ENCODE measurements at places on chromosomes 16 and 17.

GRCh38 chr16:4826526-4826925 is 20.6 kb downstream of the GLYR1 start:
- no peak for DNase-seq

DNA sequence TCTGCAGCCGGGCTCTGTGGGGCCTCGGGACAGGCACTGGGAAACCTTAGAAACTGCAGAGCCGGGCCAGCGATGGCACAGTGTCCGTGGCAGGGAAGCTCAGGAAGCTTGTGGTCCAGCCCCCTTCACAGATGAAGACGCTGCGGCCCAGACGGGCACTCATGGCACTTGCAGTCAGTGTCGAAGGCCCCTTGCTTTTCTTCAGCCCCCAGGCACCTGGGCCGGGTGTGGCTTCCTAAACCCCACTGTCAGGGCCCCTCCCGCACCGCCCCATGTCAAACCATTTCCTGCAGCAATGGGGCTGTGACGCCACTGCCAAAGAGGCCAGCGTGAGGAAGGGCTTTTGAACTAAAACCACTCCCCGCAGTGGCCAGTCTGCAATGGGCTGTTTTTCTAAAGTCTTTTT is 164.0 kb downstream of the LAT start:
- DNase-seq, result no peak

GRCh38 chr17:751269-752001 is 629 bp downstream of the GEMIN4 start:
- peak; percentile 24 for DNase-seq

- DNase-seq, result peak; percentile 62
These were observed 21.7 kb downstream of the KRT23 start for GRCh38 chr17:40915721-40916256.

DNA sequence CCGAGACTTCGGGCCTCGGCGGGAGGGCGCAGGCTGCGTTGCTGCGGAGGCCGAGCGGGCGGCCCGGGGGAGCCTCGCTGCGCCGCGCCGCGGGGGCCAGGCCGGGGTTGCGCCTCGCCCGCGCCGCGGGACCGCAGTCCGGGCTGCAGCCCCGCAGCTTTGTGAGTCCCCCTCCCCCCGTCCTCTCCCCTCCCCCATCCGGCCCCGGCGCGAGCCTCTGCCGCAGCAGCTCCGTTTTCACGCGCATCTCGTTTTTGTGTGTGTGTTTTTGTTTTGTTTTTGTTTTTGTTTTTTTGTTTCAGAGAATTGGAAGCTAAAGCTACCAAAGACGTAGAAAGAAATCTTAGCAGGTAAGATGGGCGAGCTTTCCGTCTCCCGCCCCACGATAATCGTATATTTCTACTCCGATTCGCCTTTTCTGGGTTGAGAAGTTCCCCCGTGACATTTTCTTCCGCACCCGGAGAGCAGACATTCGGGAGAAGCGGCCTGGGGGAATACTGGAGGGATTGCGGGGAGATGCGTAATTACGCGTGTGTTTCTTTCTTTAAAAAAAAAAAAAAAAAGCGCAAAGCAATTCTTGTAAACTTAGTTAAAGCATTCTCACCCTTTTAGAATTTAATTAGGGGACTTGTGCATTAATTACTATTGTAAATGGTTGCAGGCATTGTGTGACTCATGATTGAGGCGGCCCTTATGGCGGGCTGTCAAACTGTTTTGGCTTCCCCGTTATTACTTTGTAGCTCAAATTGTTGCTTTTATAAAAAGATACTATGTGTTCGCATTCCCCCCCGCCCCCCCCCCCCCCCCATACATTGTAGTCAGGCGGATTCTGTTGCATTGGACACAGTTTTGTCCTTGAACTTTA is 732 bp downstream of the TNRC6A start:
- DNase-seq, result peak; percentile 25

DNA sequence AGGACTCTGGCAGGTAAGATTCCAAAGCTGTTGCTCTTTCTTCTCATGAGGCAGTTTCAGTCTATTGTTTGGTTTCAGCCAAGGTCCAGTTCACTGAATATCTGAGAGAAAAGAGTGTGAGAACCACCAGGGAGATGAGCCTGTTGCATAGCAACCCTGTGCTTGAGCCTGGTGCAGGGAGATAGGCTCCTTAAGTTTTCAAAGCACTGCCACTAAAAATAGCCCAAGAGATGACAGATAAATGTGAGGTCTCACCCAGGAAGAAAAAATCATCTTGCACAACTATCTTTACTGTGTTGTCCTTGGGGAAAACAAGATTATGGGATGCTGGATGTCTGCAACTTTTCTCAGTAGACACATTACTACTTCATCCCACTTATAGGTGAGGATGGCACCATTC is 26.2 kb upstream of the NUDT7 start:
- no peak for DNase-seq

- no peak for DNase-seq
These were observed 2.7 kb upstream of the SPPL2C start for GRCh38 chr17:45841883-45842525.

GRCh38 chr17:76956846-76957540 is 88.8 kb downstream of the MGAT5B start:
- no peak for DNase-seq

DNA sequence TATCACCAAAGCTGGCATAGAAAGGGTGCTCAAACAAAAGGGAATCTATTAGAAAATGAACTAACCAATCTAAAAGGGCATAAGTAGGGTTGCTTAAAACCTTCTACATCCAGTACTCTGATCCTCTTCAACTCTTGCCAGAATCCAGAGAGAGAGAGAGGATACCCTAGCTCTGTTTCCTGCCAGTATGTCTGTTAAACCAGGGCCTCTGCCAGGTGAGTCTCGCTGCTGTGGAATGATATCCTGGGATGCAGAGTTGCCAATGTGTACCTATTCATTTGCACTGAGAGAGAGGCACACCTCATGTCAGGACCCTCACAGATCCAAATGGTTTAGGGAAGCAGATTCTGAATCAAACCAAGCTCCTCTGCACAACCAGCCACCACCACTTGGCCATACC is 79.8 kb upstream of the DYNLRB2 start:
- DNase-seq, result no peak

DNA sequence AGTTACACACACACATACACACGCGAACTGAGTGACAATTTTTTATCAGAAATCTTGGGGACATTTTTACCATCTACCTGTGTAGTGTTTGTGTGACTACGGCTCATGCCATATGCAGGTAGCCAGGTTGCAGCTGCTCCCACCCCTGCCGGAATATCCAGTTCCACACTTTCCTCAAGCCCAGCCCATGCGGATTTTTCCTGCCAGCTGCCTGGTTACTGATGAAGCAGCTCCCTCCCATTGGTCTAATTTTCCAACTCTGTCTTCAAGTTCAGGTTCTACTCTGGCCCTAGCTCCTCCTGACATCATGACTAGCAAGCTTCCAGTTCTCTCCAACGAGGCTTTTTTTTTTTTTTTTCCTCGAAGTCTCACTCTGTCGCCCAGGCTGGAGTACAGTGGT is 4.8 kb downstream of the GSG1L2 start:
- DNase-seq, result peak; percentile 12

- peak; percentile 58 for DNase-seq
These were observed 127.8 kb upstream of the CDH5 start for GRCh38 chr16:66238696-66239095.

DNA sequence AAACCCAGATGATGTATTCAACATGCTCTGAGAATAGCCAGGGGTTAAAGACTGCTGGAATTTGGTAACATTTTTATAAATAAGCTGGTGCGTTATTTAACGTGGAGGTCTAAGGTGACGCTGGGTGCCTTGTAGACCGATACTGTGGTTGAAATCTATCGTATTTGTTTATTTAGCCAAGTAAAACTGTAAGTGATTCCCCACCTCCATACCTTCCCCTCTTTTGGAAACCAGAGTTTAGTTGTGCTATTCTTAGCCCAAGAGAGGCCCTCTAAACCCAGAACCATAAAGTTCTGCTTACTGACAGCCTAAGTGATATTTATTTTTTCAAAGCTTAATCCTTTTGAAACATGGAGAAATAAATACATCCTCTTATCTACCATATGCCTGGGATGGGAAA is 744.5 kb downstream of the WWOX start:
- DNase-seq, result no peak

GRCh38 chr16:54207837-54208236 is 78.8 kb downstream of the IRX3 start:
- no peak for DNase-seq

GRCh38 chr17:33038740-33039139 is 47.1 kb downstream of the SPACA3 start:
- peak; percentile 61 for DNase-seq

DNA sequence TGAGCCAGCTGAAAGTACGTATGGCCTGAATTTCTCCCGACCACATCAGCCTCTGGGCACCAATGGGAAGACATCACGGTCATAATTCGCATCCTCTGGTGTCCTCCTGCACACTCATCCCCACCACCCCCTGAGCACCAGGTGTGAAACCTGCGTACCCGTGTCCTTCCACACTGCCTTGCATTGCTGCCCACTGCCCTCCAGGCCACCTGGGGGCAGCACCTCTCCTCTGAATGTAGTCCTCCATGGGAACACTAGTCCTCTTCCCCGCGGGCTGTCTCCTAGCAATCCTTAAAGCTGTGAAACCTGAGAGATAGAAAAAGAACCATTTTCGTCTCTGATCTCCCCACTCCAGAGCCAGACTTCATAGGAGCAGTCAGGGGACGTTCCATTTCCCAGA is 125.5 kb downstream of the ZNF18 start:
- no peak for DNase-seq

DNA sequence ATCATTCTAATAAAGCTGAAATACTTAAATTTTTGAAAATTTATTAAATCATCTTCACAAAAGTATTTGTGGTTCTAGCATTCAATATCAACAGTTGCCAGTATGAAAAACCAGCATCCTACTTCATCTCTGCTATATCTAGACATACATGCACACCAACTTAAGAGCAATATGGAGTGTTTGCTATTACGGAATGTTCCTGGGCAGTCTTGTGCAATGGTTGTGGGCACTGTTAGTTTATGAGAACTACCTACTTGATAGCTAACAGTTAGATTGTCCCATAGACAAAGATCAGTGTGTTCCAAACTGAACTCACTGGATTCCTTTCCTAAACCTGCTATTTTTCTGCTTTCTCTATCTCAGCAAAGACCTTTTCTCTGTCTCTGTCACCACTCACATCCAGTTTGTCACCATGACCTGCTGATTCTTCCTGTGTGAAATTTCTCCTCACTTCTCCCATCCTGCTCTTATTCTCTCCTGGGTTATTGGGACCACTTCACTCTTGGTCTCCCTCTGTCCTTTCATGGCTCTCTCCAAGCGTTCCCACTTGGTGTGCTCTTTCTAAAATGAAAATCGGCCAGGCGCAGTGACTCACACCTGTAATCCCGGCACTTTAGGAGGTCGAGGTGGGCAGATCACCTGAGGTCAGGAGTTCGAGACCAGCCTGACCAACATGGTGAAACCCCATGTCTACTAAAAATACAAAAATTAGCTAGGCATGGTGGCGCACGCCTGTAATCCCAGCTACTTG is 27.7 kb downstream of the CNTROB start:
- no peak for DNase-seq

GRCh38 chr17:66620528-66620927 is 214.4 kb upstream of the CACNG5 start:
- DNase-seq, result peak; percentile 46

DNA sequence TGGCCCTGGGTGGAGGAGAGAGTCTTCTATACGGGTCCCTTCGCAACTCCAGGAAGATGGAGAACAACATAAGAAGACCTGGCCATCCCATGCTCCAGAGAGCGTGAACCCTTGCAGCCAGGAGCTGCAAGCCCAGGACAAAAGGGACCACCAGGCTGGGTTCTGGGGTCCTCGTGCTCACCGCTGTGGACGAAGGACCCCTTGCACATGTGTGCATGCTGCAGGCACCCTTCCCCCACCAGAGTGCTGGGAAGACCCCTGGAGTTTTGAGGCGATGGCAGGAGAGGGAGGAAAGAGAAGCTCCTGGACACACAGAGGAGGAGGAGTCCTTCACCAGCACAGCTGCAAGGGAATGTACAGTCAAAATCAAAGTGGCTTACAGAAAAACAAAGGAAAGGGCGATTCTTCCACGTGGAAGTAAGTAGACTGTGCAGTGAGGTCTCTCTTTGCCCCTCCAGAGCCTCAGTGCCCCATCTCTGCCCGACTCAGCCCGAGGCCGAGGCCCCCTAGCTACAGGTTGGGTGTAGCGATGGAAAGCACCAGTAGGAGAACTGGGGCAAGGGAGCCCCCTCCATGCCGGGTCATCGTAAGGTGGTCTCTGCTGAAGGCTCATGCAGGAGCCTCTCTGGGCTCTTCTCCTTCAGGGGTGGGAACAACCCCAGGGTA is 51.3 kb downstream of the PIMREG start:
- DNase-seq, result no peak

- DNase-seq, result no peak
These were observed 1.0 kb downstream of the GDE1 start for GRCh38 chr16:19520861-19521331.

DNA sequence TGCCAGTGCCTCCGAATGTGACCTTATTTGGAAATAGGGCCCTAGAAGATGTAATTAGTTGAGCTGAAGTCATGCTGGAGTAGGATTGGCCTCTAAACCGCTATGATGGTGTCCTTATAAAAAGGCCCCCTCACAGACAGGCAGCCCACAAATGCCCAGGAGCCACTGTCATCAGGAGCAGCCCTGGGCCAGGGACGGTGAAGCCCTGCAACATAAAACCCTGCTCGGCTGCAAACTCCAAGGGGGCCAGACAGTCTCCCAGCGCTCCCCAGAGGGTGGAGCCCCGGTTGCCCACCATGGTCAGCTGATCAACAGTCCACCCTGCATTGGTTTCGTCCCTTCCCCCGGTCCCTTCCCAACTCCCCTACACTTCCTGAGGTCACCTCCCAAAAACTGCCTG is 351.7 kb downstream of the FOXL1 start:
- no peak for DNase-seq

DNA sequence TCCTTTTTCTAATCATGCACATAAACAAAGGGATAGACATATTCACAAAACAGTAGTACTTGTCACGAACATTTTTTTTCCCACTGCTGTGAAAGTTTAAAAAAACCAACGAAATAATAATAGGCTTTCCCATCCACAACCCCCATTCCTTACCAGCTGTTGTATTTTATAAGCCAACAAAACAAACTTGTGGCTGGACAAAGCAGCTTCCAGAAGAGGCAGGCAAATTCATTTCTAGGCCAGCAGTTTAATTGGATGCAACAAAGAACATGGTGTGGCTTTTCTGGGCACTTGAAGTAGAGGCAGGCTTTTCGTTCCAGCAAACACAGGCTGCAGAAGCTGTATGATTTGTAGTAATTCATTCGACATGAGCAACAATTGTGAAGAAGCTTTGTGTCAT is 56.0 kb upstream of the FAM20A start:
- no peak for DNase-seq

GRCh38 chr16:29868396-29869009 is 5.5 kb upstream of the CDIPT start:
- DNase-seq, result no peak

GRCh38 chr16:27232061-27232900 is 29.0 kb downstream of the KDM8 start:
- no peak for DNase-seq

DNA sequence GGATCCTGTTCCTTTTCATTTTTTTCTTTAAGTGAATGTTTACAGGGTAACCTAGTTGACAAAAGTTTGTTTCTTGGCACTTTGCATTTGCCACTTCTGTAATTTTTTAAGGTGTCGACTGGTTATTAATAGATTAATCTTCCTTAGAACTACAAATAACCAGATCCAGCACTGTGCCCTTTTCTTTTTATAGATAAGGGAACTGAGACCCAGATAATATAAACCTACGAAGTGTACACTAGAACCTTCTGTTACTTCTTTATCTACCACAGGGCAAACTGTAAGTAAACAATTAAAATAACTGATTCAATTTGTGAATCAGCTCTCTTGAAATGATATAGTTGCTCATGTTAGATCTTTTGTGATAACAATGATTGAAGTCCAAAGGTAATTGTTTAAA is 55.4 kb downstream of the NLK start:
- no peak for DNase-seq

GRCh38 chr16:65725156-65725845 is 603.4 kb upstream of the CDH11 start:
- peak; percentile 49 for DNase-seq

Data from fibroblast of upper back skin (primary cell).